ENCODE measurements at places on chromosomes 5 and 9.
A peak's percentile ranks its signal among the peaks of the same experiment; 100 is the strongest.

DNA sequence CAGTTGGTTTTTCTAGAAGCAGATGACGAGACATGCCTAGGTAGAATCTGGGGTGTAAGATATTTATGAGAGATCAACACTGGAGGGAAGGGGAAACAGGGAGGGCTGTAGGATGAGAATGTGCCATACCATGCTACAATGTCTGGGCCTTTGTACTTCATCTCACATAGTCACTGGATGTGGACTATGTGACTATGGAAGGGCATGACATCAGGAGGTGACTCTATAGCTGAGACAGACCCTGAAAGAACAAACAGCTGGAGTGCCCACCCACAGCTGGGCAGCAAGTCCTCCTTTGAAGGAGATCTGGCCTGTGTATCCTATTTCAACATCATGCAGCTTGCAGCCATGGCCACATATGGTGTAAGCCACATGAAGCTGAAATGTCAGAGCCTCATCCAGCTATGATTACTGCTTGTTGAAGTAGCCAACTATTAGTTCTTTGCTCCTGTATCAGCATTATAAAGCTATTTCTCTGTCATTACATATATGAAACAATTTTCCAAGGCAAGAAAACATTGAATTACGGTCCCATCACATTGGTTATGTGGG lies 46.2 kb upstream of the KIF2A start:
- DNase-seq = no peak

DNA sequence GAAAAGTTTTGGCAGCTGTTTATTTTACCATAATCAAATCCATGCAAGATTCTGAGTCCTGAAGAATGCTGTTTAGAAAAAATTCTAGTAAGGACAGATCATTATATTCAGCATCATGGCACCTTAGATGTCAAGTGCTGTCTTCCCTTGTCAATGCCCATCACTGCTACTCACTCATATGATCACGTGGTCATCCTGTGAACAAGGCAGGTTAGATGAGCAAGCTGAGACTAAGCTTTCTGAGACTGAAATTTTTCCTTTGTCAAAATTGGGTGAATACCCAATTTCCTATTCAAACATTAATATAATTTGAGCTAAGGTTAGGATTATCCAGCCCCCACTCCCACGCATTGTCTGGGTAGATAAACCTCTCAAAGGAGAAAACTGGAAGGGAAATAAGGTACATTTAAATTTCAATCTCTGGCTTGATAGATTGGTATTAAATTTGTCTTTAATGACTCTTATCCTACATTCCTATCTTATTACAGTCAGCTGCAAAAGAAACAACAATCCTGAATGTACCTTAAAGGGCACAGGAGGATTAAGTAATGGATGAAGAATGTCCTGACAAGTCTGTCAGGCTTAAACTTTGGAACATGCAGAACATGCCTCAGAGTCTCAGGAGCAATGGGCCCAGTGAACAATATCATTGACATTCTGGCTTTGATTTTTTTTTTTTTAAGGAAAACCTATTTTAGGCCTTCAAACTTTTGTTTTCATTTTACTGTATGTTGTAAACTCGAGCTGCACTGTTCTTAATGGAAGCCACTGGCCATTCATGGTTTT lies 148.7 kb upstream of the RANBP3L start:
- DNase-seq = no peak

GRCh38 chr5:5295351-5295750 lies 127.1 kb upstream of the ICE1 start:
- DNase-seq = peak; percentile 44

- no peak for DNase-seq
Observed at GRCh38 chr9:135056541-135056940, 30.9 kb upstream of the OLFM1 start.

- DNase-seq = peak; percentile 21
Observed at GRCh38 chr5:2239201-2239910, 356.6 kb upstream of the IRX4 start.

GRCh38 chr5:56951126-56951945 lies 587 bp downstream of the MIER3 start:
- no peak for DNase-seq

DNA sequence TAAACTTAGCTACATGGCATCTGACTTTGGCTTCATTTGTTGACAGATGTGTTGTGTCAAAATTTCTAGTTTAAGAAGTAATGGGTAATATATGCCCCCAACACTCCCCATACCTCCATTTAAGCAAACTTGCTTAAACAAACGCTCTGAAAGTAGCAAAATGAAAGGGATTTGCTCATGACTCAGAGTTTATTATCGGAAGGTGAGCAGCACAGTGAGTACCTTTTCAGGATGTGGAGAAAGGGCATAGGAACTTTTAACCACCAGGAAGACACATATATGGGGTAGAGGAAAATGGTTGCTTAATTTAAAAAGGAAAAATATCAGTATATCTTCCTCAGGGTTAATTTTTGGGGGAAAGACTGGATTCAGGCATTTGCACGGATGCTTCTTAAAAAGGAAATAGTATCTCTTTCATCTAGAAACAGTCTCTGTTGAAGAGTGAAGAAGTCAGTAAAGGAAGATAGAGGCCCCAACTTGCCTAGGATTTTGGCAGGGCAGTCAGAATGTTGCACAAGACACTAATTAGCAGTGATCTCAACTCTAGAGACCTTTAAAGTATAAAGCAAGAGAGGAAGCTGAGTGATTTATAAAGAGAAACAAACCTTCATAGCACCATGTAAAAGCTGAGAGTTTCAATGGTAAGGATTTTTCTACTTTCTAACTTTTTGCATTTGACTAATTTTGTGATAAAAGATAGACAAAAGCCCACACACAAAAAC lies 155.1 kb downstream of the TRIO start:
- no peak for DNase-seq

DNA sequence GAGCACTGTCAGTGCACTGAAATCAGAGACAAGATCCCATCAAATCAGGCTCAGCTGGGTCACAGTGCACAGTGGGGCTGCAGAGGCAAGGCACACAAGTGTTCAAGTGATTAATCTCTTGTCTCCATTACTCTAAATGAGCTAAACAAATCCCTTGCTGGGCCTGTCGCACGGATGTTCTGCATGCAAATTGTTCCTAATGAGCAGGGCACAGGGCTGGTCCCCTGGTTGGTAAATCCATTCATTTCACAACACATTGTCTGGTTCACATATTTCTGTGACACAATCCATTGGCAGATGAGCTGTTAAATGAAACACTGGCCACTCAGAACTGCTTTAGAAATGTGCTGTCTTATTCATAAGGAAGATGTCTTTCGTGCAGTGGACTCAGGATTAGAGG lies 167.9 kb upstream of the BRINP1 start:
- DNase-seq = no peak

- no peak for DNase-seq
Observed at GRCh38 chr5:112642885-112643284, 94.8 kb upstream of the APC start.

DNA sequence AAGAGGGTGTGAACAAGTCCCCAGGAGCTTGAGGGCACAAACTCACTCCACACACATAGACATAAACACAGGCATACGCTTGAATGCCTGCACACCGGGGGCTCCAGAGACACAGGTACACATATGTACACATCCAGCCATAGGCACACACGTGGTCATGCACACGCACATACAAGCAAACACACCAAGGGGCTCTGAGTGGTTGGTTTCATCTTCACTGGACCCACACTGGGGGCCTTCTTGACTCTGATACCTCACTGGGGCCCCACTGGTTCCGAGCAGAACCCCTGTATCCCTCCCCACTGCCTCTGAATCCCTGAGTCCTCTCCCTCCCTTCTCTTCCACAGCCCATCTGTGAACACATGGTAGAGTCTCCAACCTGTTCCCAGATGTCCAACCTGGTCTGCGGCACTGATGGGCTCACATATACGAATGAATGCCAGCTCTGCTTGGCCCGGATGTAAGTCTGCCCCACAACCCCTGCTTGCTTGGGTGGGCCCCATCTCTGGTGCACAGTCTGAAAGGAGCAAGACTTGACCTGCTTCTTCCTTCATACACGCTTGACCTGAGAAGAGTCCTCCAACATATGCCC lies 6.4 kb downstream of the SPINK4 start:
- DNase-seq = no peak

DNA sequence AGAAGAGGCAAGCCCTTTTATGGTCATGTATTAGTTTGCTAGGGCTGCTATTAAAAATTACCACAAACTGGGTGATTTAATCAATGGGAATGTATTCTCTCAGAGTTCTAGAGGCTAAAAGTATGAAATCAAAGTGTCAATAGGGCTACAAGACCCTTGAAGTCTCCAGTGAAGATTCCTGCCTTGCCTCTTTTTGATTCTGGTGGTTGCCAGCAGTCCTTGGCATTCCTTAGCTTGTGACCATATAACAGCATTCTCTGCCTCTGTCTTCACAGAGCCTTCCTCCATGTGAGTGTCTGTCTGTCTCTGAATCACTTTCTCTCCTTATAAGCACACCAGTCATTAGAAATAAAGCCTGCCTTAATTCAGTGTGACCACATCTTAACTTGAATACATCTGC lies 282.7 kb downstream of the KCNN2 start:
- DNase-seq = no peak

GRCh38 chr5:58753446-58753845 lies 170.6 kb downstream of the RAB3C start:
- DNase-seq = no peak

DNA sequence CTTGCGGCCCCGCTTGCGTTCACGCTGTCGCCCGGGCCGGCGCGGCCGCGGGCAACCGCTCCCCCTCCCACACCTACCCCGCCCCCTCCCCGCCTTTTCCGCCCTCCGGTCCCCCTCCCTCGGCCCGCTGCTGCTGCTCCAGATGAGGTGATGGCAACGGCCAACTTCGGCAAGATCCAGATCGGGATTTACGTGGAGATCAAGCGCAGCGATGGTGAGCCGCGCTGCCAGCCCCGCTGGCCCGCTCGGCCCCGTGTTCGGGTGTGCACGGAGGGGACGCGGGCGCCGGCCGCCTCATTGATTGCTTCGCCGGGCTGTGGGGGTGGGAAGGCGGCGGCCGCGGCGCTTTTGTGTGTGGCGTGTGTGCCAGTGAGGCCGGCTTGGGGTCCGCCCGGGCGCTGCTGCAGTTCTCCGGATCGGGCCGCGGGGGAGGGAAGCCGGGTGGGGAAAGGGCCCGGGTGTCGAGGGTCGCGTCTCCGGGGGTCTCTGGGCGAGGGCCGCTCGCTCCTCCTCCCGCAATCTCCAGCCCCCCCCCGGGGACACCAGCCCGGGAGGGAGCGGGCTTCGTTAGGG lies 403 bp downstream of the KIF2A start:
- DNase-seq = peak; percentile 59

- DNase-seq = peak; percentile 74
Observed at GRCh38 chr5:157106630-157107461, 2.0 kb downstream of the HAVCR2 start.

GRCh38 chr9:4630836-4631235 lies 31.3 kb upstream of the PLPP6 start:
- DNase-seq = no peak

- DNase-seq = no peak
Observed at GRCh38 chr5:177462021-177462670, 11.3 kb downstream of the DBN1 start.

GRCh38 chr9:122180633-122181032 lies 20.9 kb downstream of the MORN5 start:
- no peak for DNase-seq

DNA sequence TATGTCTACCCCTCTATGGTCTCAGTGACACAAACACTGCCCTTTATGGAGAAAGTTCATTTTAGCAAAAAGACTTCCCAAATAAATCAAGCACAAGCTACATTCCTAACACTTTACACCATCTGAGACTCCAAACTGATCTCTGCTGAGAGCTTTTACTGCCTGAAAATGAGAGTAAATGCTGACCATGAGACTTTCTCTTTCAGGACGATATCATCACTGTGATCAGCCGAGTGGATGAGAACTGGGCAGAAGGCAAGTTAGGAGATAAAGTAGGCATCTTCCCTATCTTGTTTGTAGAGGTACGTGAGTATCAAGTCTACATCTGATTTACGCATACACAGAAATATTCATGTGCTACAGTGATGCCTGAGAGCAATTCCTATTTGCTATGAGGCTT lies 67.5 kb downstream of the SH3RF2 start:
- no peak for DNase-seq

- no peak for DNase-seq
Observed at GRCh38 chr5:87787625-87788256, 375.0 kb upstream of the CCNH start.

GRCh38 chr5:176817369-176817840 lies 7.0 kb downstream of the UNC5A start:
- no peak for DNase-seq

DNA sequence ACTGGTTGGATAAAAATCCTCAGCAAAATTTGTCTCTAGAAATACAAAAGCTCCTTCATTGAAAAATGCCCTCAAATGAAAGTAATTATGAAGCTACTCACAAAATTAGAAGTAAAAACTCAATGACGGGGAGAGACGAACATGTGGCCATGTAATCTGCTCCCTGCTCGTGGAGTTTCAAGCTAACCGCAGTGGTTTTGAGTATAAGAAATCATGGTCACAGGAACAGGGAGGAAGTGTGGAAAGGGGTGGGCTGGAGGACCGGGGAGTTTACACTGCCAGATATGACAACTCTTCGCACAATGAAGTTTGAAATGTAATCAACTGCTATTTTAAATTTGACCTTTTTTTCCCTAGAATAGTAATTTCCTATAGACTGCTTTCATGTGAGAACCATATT lies 765.4 kb upstream of the DMAC1 start:
- DNase-seq = no peak

DNA sequence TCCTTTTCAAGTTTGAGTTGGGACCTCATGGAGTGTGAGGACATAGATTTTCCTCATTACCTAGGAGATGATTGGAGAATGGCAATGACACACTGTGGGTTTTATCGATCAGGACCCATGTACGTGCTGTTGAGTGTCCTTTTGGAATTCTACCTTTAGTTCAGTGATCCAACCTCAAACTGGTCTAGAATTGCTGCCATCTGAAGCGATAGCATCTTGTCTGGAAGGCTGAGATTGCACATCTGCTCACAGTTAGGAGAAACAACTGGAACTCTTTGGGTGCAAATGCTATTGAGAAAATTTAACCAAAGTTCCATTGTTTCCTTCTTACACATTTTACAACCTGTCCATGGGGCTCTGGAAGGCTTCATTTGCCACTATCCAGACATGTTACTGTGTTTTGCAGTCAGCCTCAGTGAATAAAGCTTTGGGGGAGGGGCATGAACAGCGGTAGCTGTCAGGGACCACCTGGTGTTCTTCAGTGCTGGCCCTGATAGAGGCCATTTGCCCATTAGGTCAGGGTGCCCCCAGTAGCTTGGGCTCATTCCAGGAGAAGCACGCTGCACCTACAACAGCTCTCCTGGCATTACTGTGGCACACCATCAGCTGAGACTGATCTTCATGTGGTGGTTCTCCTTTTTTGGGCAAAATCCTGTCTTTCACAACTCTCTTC lies 123.1 kb downstream of the PDE8B start:
- DNase-seq = no peak

GRCh38 chr5:143880178-143880577 lies 68.2 kb downstream of the HMHB1 start:
- no peak for DNase-seq

All from right atrium auricular region (tissue), 2 donors.